ENCODE measurements at places on chromosomes 4 and X. TPM values are rescaled to one million over a fixed set of nuclear protein-coding genes. Genes with fewer than 3 reads are reported as not detected.
A peak's percentile ranks its signal among the peaks of the same experiment; 100 is the strongest.

The XAGE2 gene
- not detected for total RNA-seq

The BRS3 gene
- total RNA-seq, result not detected

- H3K36me3 ChIP-seq, result no peaks in the 10 kb centered on the region
- no peak for DNase-seq
- no peak overlapping the region for H3K27ac ChIP-seq
- peaks cover 22% of the 10 kb centered on the region for H3K27me3 ChIP-seq
- H3K4me3 ChIP-seq, result no peak overlapping the region
- H3K4me1 ChIP-seq, result peaks cover 13% of the 10 kb centered on the region
Observed at GRCh38 chr4:188279184-188279583, 139.9 kb downstream of the TRIML1 start.

DNA sequence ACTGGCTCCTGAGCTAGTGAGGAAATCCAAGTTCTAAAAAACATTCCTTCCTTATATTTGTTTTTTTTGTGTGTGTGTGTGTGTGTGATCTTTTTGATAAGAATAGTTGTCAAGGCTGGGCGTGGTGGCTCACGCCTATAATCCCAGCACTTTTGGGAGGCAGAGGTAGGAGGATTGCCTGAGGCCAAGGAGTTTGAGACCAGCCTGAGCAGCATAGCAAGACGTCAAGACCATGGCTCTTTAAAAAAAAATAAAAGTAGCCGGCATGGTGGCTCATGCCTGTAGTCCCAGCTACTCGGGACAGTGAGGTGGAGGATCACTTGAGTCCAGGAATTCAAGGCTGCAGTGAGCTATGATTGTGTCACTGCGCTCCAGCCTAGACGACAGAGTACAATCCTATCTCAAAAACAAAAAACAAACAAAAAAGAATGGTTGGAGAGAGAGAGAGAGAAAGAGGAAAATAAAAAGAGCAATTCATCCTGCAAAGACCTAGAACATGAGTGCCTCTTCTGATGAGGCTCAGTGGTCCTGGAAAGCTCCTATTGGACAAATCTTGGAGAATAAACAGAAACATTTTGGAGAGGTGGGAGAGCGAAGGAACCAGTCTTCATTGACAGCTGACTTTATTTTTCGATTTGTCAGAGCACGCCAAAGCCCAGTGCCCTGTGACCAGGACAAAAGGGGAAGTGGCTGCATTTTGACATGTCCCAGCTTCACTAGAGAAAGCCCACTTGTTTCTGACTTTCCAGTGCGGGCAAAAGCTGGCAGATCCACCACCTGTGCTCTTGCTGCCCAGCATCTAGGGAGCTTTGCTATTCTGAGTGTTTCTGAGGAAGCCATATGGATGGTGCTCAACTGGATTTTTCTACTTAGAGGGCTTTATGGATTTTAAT is 244.7 kb downstream of the PALLD start:
- DNase-seq, result no peak
- peaks cover 16% of the 10 kb centered on the region for H3K4me1 ChIP-seq
- H3K27me3 ChIP-seq, result no peaks in the 10 kb centered on the region
- H3K4me3 ChIP-seq, result no peak overlapping the region

DNA sequence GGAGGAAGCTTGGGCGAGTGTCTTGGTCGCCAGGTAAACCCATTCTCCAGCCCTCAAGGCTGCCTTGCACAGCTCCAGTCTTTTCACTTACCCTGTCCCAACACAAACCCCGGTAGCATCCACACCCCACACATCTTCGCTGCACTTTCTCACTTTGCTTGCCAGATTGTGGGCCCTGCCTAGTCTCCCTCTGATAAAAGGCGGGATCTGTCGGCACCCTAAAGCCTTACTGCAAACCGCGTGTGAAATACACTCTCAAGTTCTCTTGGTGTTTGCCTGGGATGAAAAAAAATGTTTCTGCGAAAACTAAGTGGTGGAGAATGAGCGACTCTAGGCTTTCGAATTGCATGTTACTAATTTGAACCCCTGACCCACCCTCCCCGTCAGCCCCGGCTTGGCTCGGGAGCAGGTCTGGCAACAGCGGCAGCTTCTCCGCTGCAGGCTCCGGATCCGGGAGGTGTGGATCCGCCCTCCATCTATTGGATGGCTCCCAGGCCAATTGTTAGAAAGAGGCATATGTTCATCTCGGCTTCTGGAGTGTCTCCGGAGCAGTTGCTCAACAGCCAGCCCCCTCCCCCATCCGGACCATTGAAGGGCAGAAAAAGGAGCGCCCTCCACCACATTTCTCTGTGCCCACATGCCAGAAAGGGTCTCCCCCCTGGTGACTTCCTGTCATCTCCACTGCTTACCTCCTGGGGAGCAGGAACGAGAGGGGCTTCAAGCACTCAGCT is 3.0 kb upstream of the CITED1 start:
- H3K27me3 ChIP-seq, result peaks cover 73% of the 10 kb centered on the region
- H3K4me3 ChIP-seq, result peak overlapping the region; percentile 58
- peak; percentile 83 for DNase-seq
- H3K27ac ChIP-seq, result no peak overlapping the region

DNA sequence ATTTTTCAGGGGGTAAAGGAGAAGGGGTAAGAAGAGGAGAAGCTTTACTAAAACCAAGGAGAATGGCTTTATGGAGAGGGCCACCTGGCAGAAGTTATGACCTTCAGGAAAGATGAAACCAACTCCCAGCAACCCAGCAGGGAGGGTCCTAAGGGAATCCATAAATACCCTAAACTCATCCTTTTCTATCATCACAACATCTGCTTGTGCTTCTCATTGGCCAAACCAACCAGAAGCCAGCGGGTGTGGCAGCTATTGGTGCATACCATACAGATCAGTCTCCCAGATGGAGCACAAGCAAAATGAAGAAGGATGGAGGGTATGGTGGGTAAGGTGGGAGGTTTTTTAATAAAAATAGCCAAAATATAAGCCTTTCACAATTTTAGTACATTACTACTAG is 58.5 kb upstream of the ARSJ start:
- H3K27ac ChIP-seq, result no peak overlapping the region
- H3K27me3 ChIP-seq, result no peaks in the 10 kb centered on the region
- H3K4me1 ChIP-seq, result no peaks in the 10 kb centered on the region
- no peak overlapping the region for H3K4me3 ChIP-seq
